Cardiac muscle cell (in vitro differentiated cells and primary cell): ENCODE measurements at places on chromosomes 3 and 15. TPM values are rescaled to one million over a fixed set of nuclear protein-coding genes. Genes with fewer than 3 reads are reported as not detected.
A peak's percentile ranks its signal among the peaks of the same experiment; 100 is the strongest.

GRCh38 chr3:152317956-152318355, 49.2 kb downstream of the MBNL1 start:
- DNase-seq, result no peak

GRCh38 chr3:116030131-116030850, 407.0 kb downstream of the GAP43 start:
- no peak for DNase-seq

GRCh38 chr15:91694131-91694830, 159.2 kb upstream of the SLCO3A1 start:
- peak; percentile 90 for DNase-seq

- DNase-seq, result no peak
Measured at GRCh38 chr3:117939425-117940027, 1095.1 kb downstream of the IGSF11 start.

DNA sequence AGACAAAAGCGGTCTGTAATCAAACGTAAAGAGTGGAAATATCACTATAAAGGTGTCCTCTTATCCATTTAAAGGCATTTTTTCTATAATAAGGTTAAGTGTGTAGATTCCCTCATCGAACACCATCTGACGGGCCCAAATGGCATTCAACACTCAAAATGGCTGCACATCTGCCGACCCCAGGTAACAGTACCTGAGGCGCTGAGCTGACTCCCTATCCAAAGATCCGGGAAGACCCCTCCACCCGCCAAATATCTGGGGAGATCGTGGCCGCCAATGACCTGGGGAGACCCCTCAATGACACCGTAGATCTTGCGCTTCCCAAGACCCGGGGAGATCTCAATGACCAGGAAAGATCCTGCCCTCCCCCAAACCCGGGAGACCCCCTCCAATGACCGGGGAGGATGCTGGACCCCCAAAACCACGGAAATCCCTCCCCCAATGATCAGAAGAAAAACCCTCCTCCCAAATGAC, 476 bp downstream of the IP6K2 start:
- no peak for DNase-seq

DNA sequence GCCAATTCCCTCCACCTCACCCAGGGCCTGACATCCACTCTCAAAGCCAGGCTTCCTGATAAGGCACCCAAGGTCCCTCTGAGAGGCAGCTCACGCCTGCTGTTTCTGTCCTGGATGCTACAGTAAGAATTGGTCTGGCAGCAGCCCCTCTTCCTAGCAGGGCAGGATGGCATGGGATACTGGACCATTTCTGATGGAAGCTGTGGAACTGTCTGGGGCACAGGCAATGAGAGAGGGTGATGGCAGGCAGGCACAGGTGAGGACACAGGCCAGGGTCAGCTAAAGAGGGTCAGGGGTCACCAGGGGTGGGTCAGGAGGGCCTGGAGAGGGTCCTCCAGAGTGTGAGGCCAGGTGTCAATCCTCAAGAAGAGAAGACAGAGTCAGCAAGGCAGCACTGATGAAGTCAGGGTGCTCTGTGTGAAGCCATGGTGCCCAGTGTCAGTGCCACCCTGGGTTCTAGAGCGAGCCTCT, 41.9 kb upstream of the SLC41A3 start:
- no peak for DNase-seq

ZPLD1 gene
- 0.42 TPM in 1 of 2 replicates, not detected in the other for polyA plus RNA-seq

MNS1 gene
- polyA plus RNA-seq, result 0.91 and 1.4 TPM in 2 replicates
